ENCODE measurements at places on chromosomes 7 and 10. TPM values are rescaled to one million over a fixed set of nuclear protein-coding genes. Genes with fewer than 3 reads are reported as not detected.
A peak's percentile ranks its signal among the peaks of the same experiment; 100 is the strongest.

DNA sequence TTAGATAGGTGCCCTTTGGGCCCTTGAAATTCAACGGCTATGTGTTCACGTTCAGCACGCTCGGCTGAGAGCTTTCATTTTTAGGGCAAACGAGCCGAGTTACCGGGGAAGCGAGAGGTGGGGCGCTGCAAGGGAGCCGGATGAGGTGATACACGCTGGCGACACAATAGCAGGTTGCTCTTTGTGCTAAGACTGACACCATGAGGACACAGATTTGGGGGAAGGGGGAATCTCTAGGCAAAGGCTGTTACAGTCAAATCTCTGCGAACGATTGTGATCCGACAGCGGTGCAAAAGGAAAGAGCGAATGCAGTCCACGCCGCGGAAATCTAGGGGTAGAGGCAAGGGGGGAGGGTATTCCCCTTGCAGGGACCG, 667 bp downstream of the KLLN start:
- H3K27me3 ChIP-seq, result no peaks in the 10 kb centered on the region
- peak overlapping the region; percentile 92 for H3K27ac ChIP-seq
- peak overlapping the region; percentile 91 for H3K4me3 ChIP-seq
- peak; percentile 82 for DNase-seq
- H3K4me1 ChIP-seq, result peaks cover 34% of the 10 kb centered on the region

- peaks cover 18% of the 10 kb centered on the region for H3K4me1 ChIP-seq
- H3K27me3 ChIP-seq, result no peaks in the 10 kb centered on the region
- H3K4me3 ChIP-seq, result no peak overlapping the region
- no peak overlapping the region for H3K27ac ChIP-seq
These were observed 9.4 kb downstream of the LIMK1 start for GRCh38 chr7:74092964-74093471.

- no peaks in the 10 kb centered on the region for H3K36me3 ChIP-seq
- no peak overlapping the region for H3K27ac ChIP-seq
- DNase-seq, result no peak
- H3K4me3 ChIP-seq, result no peak overlapping the region
These were observed 66.9 kb downstream of the PTPRE start for GRCh38 chr10:127973791-127974311.

- DNase-seq, result no peak
- H3K4me3 ChIP-seq, result no peak overlapping the region
- H3K27me3 ChIP-seq, result no peaks in the 10 kb centered on the region
- peaks cover 59% of the 10 kb centered on the region for H3K4me1 ChIP-seq
- peaks cover 2% of the 10 kb centered on the region for H3K36me3 ChIP-seq
- H3K27ac ChIP-seq, result no peak overlapping the region
These were observed 3.1 kb downstream of the PALS2 start for GRCh38 chr7:24576171-24577025.

GRCh38 chr10:42422911-42423310, 215.5 kb downstream of the ZNF33B start:
- no peaks in the 10 kb centered on the region for H3K4me1 ChIP-seq
- no peak overlapping the region for H3K27ac ChIP-seq
- no peak for DNase-seq
- H3K36me3 ChIP-seq, result no peaks in the 10 kb centered on the region

DNA sequence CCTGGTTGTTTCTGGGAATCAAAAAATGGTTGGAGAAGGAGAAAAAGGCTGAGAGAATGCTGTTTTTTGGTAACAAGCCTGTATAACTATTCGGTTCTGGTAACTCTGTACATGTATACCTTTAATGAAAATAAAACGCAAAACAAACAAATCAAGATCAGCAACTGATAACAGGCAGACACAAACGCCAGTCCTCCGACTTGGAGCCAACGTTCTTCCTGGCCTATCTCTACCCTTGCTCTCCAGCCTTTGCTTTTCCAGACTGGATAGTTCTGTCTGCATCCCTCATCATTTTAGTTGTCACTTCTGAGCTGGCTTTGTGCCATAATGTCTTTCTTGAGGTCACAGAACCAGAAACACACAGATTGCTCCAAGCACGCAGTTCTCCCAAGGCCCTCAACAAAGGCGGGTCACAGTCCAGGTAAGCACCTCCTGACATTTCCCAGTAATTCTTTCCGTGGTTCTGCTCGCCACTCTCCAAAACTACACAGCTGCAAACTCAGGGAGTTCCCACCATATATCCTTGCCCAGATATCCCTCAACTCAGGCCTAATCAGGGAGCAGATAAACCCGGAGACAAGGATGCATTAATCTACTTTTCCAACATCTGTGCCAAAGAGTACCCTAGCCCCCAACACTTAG, 20.2 kb downstream of the HIP1 start:
- DNase-seq, result no peak
- H3K27ac ChIP-seq, result no peak overlapping the region
- H3K36me3 ChIP-seq, result no peaks in the 10 kb centered on the region
- H3K27me3 ChIP-seq, result no peaks in the 10 kb centered on the region
- H3K4me1 ChIP-seq, result no peaks in the 10 kb centered on the region
- H3K4me3 ChIP-seq, result no peak overlapping the region

DNA sequence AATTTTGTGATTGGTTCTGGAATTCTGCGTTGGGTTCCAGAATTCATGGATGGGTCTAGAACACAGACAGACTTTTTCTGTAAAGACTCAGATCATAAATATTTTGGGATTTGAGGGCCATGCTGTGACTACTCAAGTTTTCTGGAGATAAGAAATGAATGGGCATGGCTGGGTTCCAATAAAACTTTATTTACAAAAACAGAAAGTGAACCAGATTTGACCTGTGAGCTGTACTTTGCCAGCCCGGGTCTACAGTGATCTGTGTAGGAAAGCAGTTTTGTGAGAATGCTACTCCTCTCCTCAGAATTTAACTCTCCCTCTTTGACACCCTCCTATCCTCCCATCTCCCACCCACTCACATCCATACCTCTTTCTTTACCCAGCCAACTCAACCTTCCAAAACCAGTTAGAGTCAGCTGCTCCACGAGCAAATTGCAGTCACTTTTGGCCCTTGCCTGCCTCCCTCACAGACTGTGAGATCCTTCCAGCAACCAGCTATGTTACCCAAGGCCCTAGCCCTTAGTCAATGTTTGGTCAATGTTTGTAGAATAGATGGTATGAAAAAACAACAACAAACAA, 312.8 kb upstream of the ZMIZ1 start:
- H3K4me3 ChIP-seq, result no peak overlapping the region
- no peaks in the 10 kb centered on the region for H3K36me3 ChIP-seq
- peaks cover 12% of the 10 kb centered on the region for H3K4me1 ChIP-seq
- H3K27me3 ChIP-seq, result peaks cover 18% of the 10 kb centered on the region
- no peak for DNase-seq
- no peak overlapping the region for H3K27ac ChIP-seq

GRCh38 chr7:41885748-41886147, 182.9 kb upstream of the INHBA start:
- no peak overlapping the region for H3K4me3 ChIP-seq
- peaks cover 58% of the 10 kb centered on the region for H3K4me1 ChIP-seq
- peaks cover 15% of the 10 kb centered on the region for H3K27me3 ChIP-seq
- peaks cover 20% of the 10 kb centered on the region for H3K36me3 ChIP-seq

SPAM1 gene
- total RNA-seq, result not detected

MEIG1 gene
- total RNA-seq, result 0.81 TPM

SPDYE2 gene
- total RNA-seq, result not detected

CNTNAP2 gene
- total RNA-seq, result not detected

NODAL gene
- total RNA-seq, result not detected

LGI1 gene
- total RNA-seq, result not detected

Measured in activated CD4-positive, alpha-beta T cell treated with anti-CD3 and anti-CD28 coated beads for 36 hours (primary cell).